Heart right ventricle (tissue), 16 donors: ENCODE measurements at places on chromosomes 5 and 9. TPM values are rescaled to one million over a fixed set of nuclear protein-coding genes. Genes with fewer than 3 reads are reported as not detected.

DNA sequence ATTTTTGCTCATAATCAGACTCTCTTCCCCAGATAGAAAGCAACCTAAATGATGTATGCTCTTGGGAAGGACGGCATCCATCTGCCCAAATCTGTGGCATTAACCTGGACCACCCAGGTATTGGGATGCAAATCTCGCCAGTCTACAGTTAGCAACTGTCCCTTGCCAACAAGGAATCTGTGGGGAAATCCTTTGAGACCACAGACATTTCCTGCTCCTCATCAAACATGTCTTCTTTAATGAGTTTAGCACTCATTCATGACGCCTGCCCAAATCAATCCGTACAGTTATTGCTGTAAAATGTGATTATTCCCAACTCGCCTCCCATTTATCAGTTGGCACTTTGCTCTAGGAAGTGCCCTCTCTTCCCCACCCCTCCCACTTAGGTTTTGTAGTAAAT, 7.8 kb downstream of the ROR2 start:
- H3K36me3 ChIP-seq: no peaks in the 10 kb centered on the region
- DNase-seq: no peak
- no peak overlapping the region for H3K27ac ChIP-seq

DNA sequence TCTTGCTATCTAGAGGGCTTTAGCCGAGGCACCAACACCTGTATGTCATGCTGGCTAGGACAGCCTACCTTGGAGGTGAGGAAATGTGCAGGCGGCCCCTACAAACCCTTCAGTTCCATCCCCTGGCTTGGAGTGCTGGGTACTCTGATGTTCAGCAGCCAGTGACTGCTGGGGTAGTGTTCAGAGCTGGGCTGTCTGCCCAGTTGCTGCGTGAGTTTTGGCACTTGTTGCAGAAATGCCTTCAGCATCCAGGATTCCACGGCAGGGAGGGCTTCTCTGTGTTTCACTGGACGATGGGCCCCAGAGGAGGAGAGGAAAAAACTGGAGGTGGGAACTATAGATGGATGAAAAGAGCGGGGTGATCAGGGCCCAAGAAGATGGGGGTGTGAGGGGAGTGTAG, 10.4 kb downstream of the SWI5 start:
- H3K4me1 ChIP-seq: no peaks in the 10 kb centered on the region
- no peak overlapping the region for H3K27ac ChIP-seq
- no peak overlapping the region for H3K4me3 ChIP-seq
- no peaks in the 10 kb centered on the region for H3K27me3 ChIP-seq
- peak; percentile 59 for DNase-seq
- peaks cover 9% of the 10 kb centered on the region for H3K36me3 ChIP-seq

DNA sequence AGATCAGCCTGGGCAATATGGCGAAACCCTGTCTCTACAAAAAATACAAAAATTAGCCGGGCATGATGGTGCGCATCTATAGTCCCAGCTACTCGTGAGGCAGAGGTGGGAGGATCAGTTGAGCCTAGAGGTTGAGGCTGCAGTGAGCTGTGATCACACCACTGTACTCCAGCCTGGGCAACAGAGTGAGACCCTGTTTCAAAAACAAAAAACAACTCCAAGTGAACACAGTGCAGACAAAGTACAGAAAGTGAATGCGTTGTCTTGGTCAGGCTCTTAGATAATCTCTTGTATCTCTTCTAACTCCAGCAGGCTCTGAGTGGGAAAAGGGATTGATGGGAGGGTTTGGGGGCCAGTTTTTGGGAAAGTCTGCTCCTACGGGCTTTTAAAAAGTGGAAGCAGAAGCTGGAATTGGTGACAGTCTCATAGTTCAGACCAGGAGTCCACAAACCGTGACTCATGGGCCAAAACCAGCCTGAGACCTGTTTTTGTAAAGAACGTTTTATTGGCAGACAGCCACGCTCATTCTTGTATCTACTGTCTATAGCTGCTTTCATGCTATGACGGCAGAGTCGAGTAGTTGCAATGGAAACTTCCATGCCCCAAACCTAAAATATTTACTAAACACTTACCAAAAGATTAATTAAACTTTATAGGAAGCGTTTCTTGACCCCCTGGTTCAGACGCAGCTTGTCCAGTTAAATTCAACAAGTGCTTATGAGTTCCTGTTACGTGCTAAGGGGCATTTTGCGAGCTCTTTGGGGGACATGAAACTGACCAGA, 32.9 kb downstream of the NDST1 start:
- peaks cover 45% of the 10 kb centered on the region for H3K4me1 ChIP-seq
- no peaks in the 10 kb centered on the region for H3K27me3 ChIP-seq
- peaks cover 59% of the 10 kb centered on the region for H3K36me3 ChIP-seq
- DNase-seq: no peak
- peak overlapping the region; percentile 80 for H3K27ac ChIP-seq
- no peak overlapping the region for H3K4me3 ChIP-seq

DNA sequence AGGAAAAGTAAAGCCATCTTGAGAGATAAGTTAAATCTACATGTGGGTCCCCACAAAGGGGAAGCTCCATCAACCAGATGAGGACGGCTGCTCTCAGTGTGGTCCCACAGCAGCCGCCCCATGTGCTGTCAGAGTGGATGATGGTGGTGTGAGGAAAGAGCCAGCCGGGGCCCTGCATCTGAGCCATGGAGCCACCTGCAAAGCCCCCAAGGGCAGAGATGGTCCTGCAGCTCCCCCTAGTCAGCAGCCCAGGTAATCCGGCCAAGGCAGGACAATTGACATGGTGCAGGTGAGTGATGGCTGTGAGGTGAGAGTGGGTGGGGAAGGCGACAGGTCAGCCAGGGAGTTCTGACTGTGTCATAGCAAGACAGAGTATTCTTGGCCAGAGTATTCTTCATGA, 458.8 kb downstream of the ICE1 start:
- peaks cover 8% of the 10 kb centered on the region for H3K27me3 ChIP-seq
- no peak overlapping the region for H3K4me3 ChIP-seq
- H3K4me1 ChIP-seq: no peaks in the 10 kb centered on the region
- no peak for DNase-seq
- H3K36me3 ChIP-seq: no peaks in the 10 kb centered on the region
- no peak overlapping the region for H3K27ac ChIP-seq

DNA sequence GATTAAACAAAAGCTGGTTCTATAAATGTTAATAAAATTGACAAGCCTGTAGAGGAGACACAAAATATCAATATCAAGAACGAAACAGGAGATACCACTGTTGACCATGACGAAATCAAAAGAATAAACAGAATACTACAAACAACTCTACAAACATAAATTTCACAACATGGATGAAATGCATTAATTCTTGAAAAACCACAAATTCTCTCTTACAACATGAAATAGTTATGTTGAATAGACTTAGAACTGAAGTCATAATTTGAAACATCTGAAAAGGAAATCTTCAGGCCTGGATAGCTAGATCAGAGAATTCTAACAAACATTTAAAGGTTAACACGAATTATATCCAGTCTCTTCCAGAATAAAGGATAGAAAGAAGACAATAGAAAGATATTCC, 6.9 kb upstream of the SPATA31C1 start:
- H3K27me3 ChIP-seq: no peaks in the 10 kb centered on the region
- H3K27ac ChIP-seq: no peak overlapping the region
- H3K4me3 ChIP-seq: no peak overlapping the region
- no peaks in the 10 kb centered on the region for H3K36me3 ChIP-seq
- DNase-seq: no peak

DNA sequence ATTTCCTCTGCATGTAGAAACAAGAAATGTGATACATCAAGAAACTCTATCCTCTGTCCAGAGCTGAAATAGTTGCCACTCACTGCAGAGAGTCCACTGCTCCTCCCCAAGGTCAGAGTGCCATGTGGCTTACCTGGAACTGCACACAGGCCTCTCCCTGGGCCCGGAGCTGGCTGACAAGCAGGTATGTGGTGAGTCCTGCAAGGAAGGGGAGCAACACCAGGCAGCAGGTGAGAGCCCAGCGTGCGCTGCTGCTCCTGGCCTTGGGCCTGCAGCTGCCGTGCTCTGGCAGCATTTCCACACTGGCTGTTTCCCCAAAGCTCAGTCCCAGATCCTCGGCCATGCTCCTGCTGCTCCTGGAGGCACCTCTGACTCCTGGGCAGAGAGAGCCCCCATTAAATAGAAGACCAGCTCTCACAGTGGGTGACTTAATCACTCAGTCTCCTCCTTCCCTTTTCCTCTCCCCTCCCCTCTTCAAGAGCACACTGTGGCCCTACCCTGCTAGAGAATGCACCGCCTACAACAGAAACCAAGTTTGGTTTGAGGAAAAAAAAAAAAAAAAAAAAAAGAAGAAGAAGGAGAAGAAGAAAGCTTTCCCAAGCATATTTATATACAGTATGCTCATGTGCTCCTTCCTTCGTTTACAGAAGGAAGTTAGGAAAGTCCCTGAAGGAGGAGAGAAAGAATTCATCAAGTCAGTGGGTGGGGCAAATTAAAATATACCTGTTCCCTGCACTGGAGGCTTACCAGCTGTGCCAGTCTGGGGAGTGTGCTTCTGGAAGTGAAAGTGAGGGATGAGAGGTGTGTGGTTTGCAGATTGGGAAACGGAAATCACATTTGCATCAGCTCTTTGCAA, at the start of gene TNFSF15:
Gene TNFSF15 (minus strand): TSS at position 370 of the 856 bp plus-strand sequence. CDS start 27 bp downstream, at position 343.
- no peaks in the 10 kb centered on the region for H3K27me3 ChIP-seq
- peak within 1 kb of the TSS; percentile 19 for H3K4me3 ChIP-seq
- peaks cover 23% of the 10 kb centered on the region for H3K4me1 ChIP-seq
- DNase-seq: no peak
- no peaks in the 10 kb centered on the region for H3K36me3 ChIP-seq

- H3K27ac ChIP-seq: no peak overlapping the region
- DNase-seq: no peak
- H3K4me3 ChIP-seq: no peak overlapping the region
- H3K27me3 ChIP-seq: no peaks in the 10 kb centered on the region
- no peaks in the 10 kb centered on the region for H3K36me3 ChIP-seq
Measured at GRCh38 chr5:44935871-44936270, 127.1 kb downstream of the MRPS30 start.

DNA sequence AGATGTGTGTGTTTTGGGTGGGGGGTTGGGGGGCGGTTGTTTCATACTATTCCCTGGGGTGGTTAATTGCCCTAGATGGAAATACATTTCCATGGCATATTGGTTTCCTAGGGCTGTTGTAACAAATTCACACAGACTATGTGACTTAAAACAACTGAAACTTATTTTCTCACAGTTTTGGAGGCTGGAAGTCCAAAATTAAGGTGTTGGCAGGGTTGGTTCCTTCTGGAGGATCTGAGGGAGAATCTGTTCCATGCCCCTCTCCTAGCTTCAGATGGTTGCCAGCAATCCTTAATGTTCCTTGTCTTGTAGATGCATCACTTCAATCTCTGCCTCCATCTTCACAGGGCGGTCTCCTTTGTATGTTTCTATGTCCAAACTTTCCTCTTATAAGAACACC, 353.7 kb upstream of the ACTBL2 start:
- no peak overlapping the region for H3K27ac ChIP-seq
- no peaks in the 10 kb centered on the region for H3K36me3 ChIP-seq
- DNase-seq: no peak

DNA sequence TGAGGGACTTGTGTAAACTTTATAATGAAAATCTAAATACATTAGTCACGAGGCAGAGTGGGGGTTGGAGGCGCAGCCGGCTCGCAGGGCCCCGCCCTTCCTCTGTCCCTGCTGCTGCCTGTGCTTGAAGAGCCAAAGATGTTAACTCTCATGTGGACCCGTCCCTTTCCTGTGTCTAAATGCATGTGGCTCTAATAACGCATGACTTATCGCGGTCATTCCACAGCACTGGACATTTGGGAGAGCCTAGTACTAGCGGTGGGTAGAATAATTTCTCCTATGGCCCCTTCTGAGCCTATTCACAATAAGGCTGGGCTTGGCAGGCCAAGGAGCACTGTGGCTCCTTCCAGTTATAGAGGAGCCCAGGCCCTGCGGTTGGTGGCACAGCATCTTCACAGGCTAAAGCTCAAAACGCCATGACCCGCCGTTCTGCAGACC, 82.3 kb upstream of the SIMC1 start:
- H3K4me3 ChIP-seq: no peak overlapping the region
- no peak overlapping the region for H3K27ac ChIP-seq
- no peaks in the 10 kb centered on the region for H3K4me1 ChIP-seq

GRCh38 chr5:15718421-15719179, 218.6 kb downstream of the FBXL7 start:
- H3K4me3 ChIP-seq: no peak overlapping the region
- H3K4me1 ChIP-seq: peaks cover 55% of the 10 kb centered on the region
- H3K36me3 ChIP-seq: no peaks in the 10 kb centered on the region
- H3K27me3 ChIP-seq: no peaks in the 10 kb centered on the region
- no peak for DNase-seq

DNA sequence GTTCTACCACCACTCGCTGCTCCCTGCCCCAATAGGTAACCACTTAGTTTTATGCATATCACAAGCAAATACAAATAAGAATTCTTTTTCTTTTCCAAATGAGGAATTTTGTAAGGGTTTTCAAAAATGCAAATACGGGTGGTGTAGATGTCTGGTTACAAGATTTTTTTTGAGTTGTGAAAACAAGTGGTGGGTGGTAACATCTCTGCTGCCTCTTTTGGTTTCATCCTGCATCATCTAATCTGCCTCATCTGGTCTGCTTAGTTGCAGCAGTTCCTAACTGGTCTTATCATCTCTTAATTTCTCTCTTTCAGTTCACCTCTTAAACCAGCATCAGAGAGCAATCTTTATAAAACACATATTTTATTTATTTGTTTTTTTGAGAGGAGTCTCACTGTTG, 5.3 kb downstream of the NFX1 start:
- H3K27ac ChIP-seq: no peak overlapping the region
- H3K4me1 ChIP-seq: peaks cover 92% of the 10 kb centered on the region
- peaks cover 13% of the 10 kb centered on the region for H3K36me3 ChIP-seq
- H3K27me3 ChIP-seq: no peaks in the 10 kb centered on the region
- no peak for DNase-seq

GRCh38 chr9:120567874-120568273, 12.1 kb downstream of the CDK5RAP2 start:
- H3K4me3 ChIP-seq: no peak overlapping the region
- DNase-seq: no peak
- no peak overlapping the region for H3K27ac ChIP-seq
- no peaks in the 10 kb centered on the region for H3K27me3 ChIP-seq
- peaks cover 10% of the 10 kb centered on the region for H3K4me1 ChIP-seq

GRCh38 chr5:138032028-138032571, 779 bp downstream of the FAM13B start:
- no peaks in the 10 kb centered on the region for H3K27me3 ChIP-seq
- peak overlapping the region; percentile 100 for H3K27ac ChIP-seq
- H3K4me1 ChIP-seq: peaks cover 42% of the 10 kb centered on the region

- H3K36me3 ChIP-seq: no peaks in the 10 kb centered on the region
- H3K27ac ChIP-seq: no peak overlapping the region
- DNase-seq: no peak
- H3K4me1 ChIP-seq: peaks cover 10% of the 10 kb centered on the region
Measured at GRCh38 chr5:61286446-61287132, 45.5 kb upstream of the ZSWIM6 start.

Gene AJM1
- total RNA-seq: 4.1 TPM

Gene PTGDS
- total RNA-seq: 2,904 TPM

Gene SV2C
- not detected for total RNA-seq
